ENCODE measurements at places on chromosomes 16 and 17. TPM values are rescaled to one million over a fixed set of nuclear protein-coding genes. Genes with fewer than 3 reads are reported as not detected.
A peak's percentile ranks its signal among the peaks of the same experiment; 100 is the strongest.

DNA sequence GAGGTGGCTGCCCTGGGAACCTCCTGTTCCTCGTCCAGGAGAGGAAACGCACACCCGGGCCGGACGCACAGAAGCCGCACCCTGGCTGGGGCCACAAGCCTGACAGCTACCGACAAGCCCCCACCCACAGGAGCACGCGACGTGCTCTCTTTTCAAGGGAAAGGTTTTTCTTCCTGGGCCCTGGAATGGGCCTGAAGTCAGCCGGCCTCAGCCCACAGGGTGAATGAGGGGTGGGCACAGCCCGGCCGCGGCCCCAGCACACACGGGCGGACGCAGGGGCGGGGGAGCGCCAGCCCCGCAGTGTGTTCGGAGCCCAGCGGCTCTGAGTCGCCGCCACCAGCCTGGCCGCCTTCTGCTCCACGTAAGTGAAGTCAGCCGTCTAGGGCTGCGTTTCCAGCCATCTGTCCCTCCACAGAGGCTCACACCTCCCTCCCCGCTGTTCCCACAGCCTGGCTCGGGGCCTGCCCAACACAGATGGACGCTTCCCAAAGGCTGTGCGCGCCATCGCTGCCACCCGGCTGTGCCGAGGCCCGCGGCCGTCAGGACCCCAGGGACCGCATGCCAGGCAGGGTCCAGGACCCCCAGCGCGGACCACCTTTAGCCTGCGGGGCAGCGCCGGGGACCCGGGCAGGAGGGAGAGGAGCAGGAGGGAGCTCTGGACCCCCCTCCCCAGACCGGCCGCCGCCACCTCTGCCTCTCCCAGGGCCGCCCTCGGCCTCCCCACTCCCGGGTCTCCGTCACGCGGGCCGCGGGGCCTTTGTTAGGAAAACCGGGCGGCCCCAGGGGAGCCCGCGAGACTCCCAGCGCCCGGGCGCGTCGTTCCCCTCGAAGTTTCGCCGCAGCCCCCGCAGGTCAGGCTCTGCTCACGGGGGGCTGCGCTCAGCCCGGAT, 36.8 kb downstream of the CBFA2T3 start:
- no peak for DNase-seq
- no peak overlapping the region for H3K4me3 ChIP-seq
- H3K27me3 ChIP-seq: peaks cover 40% of the 10 kb centered on the region
- H3K36me3 ChIP-seq: no peaks in the 10 kb centered on the region

- peaks cover 45% of the 10 kb centered on the region for H3K36me3 ChIP-seq
- no peak overlapping the region for H3K27ac ChIP-seq
- H3K4me3 ChIP-seq: no peak overlapping the region
- no peaks in the 10 kb centered on the region for H3K27me3 ChIP-seq
- H3K4me1 ChIP-seq: peaks cover 43% of the 10 kb centered on the region
These were observed 12.4 kb upstream of the IL4R start for GRCh38 chr16:27301236-27301861.

DNA sequence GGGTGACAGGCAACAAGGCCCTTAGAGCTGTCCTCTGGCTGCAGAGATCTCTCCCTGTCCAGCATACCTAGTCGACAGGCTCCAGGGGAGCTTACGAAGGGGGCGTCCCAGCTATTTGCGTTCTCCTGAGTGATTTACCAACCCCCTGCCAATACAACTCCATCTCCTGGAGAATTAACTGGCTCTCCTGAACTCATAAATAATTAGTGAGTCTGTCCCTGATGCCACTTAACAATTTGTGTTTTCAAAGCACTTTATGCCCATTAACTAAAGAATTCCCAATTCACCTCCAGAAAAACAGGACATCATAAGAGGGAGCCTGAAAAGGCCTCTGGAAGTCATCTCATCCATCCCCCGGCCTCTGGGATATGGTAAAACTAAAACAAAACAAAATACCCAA, 26.7 kb downstream of the SDK2 start:
- H3K27ac ChIP-seq: no peak overlapping the region
- peaks cover 7% of the 10 kb centered on the region for H3K27me3 ChIP-seq
- H3K36me3 ChIP-seq: no peaks in the 10 kb centered on the region
- no peak for DNase-seq
- H3K4me1 ChIP-seq: no peaks in the 10 kb centered on the region
- H3K4me3 ChIP-seq: no peak overlapping the region

The FBXO39 gene
- 0.11 TPM for total RNA-seq

The EFCAB5 gene
- total RNA-seq: 0.94 TPM

The MCRIP2 gene
- total RNA-seq: 63.1 TPM

GRCh38 chr17:77247048-77247541, 106.3 kb downstream of the SEC14L1 start:
- H3K4me1 ChIP-seq: peaks cover 15% of the 10 kb centered on the region
- peak; percentile 78 for DNase-seq
- H3K4me3 ChIP-seq: peak overlapping the region; percentile 45
- H3K27me3 ChIP-seq: peaks cover 22% of the 10 kb centered on the region

- H3K4me3 ChIP-seq: peak overlapping the region; percentile 34
- H3K36me3 ChIP-seq: peaks cover 44% of the 10 kb centered on the region
- DNase-seq: no peak
These were observed 55.6 kb downstream of the GRB7 start for GRCh38 chr17:39793301-39793872.

DNA sequence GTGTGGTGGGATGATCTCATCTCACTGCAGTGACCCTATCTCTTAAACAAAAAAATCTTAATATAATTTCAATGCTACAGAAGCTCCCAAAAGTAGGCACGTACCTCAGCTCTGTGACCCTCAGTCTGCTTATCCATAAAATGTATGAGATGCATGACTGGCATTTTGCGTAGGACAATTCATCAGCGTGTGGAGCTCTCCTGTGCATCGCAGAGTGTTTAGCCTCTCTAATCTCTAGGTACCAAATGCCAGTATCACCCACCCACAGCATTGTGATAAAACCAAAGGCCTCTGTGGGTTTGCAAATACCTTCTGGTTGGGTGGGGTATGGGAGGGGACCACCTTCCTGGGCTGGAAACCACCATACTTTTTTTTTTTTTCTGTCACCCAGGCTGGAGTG, 19.0 kb upstream of the TUBG2 start:
- no peak overlapping the region for H3K27ac ChIP-seq
- H3K4me3 ChIP-seq: no peak overlapping the region
- no peak for DNase-seq
- H3K36me3 ChIP-seq: no peaks in the 10 kb centered on the region

DNA sequence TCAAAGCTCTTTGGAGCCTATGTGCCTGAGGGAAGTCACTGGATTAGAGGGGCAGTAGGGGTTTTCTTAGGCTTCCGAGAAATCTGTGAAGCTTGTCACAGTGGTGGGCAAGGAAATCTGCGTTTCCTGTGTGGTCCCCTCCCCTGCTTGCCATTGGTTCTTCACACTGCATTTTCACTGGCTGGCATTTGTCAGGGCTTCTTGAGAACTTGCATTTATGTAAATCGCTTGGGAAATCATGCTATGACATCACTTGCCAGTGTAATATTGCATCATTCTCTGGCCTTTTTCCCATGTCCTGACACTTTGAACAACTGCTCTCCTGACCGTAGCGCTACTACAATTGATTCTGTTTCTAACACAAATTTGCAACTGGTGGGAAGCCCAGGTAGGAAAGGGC, 1.8 kb downstream of the CACNG3 start:
- no peaks in the 10 kb centered on the region for H3K36me3 ChIP-seq
- H3K27ac ChIP-seq: no peak overlapping the region
- peaks cover 4% of the 10 kb centered on the region for H3K4me1 ChIP-seq
- H3K27me3 ChIP-seq: peaks cover 42% of the 10 kb centered on the region
- H3K4me3 ChIP-seq: no peak overlapping the region
- no peak for DNase-seq

DNA sequence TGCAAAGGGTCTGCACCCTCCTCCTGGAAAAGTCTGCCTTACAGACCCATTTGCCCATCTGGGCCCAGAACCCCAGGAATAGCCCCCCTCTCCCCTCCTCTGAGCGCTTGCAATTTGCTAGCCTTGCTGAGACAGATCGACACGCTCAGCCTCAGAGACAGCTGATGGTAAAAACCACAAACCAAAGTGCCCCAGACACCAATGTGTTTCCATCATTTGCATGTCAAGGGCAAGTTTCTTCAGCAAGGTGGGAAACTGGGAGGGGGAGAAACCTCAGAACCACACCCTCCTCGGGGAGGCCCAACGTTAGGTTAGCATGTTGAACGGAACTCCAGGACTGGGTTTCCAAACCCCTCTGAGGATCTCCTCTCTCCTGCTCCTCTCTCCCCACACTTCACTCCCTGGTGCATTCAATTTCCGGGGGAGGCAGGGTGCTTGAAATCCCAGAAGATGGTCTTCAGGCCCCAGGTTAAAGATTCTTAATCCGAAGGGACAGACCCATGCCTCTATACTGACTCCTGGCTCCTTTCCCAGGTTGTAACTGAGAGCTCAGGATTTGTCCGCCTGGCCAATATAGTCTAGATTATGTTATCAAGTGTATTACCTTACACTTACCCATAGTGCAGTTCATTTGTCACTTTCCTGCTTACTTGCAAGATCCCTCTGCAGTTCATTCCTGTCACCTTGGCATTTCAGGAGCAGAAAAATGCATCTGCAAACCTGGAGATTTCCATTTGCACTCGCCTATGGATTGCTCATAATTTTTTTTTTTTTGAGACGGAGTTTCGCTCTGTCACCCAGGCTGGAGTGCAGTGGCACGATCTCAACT, 1.3 kb upstream of the CUEDC1 start:
- peaks cover 17% of the 10 kb centered on the region for H3K4me1 ChIP-seq
- H3K36me3 ChIP-seq: no peaks in the 10 kb centered on the region
- peak overlapping the region; percentile 53 for H3K4me3 ChIP-seq
- peaks cover 58% of the 10 kb centered on the region for H3K27me3 ChIP-seq
- peak; percentile 37 for DNase-seq
- H3K27ac ChIP-seq: no peak overlapping the region

GRCh38 chr16:80586476-80586875, 45.7 kb downstream of the DYNLRB2 start:
- H3K4me3 ChIP-seq: no peak overlapping the region
- H3K36me3 ChIP-seq: peaks cover 21% of the 10 kb centered on the region
- peaks cover 68% of the 10 kb centered on the region for H3K4me1 ChIP-seq
- H3K27me3 ChIP-seq: peaks cover 22% of the 10 kb centered on the region
- no peak for DNase-seq
- no peak overlapping the region for H3K27ac ChIP-seq

GRCh38 chr17:77735081-77735565, 223.4 kb upstream of the TNRC6C start:
- no peaks in the 10 kb centered on the region for H3K4me1 ChIP-seq
- H3K27me3 ChIP-seq: peaks cover 30% of the 10 kb centered on the region
- H3K4me3 ChIP-seq: no peak overlapping the region
- no peak for DNase-seq
- no peaks in the 10 kb centered on the region for H3K36me3 ChIP-seq

GRCh38 chr17:48791128-48792032, 25.6 kb downstream of the TTLL6 start:
- no peak overlapping the region for H3K4me3 ChIP-seq
- peak; percentile 13 for DNase-seq
- no peak overlapping the region for H3K27ac ChIP-seq
- H3K36me3 ChIP-seq: no peaks in the 10 kb centered on the region

The ERN1 gene
- 93.4 TPM for total RNA-seq

- H3K27ac ChIP-seq: no peak overlapping the region
- H3K4me1 ChIP-seq: peaks cover 9% of the 10 kb centered on the region
- no peak overlapping the region for H3K4me3 ChIP-seq
- DNase-seq: no peak
These were observed 76.0 kb downstream of the N4BP1 start for GRCh38 chr16:48533931-48534330.

- H3K4me1 ChIP-seq: no peaks in the 10 kb centered on the region
- H3K36me3 ChIP-seq: no peaks in the 10 kb centered on the region
- H3K4me3 ChIP-seq: no peak overlapping the region
- no peak for DNase-seq
These were observed 130.4 kb downstream of the TANC2 start for GRCh38 chr17:63096426-63096825.

- no peaks in the 10 kb centered on the region for H3K27me3 ChIP-seq
- H3K27ac ChIP-seq: no peak overlapping the region
- peaks cover 33% of the 10 kb centered on the region for H3K4me1 ChIP-seq
- H3K36me3 ChIP-seq: peaks cover 61% of the 10 kb centered on the region
- H3K4me3 ChIP-seq: no peak overlapping the region
These were observed 2.6 kb downstream of the ACADVL start for GRCh38 chr17:7222093-7222971.

GRCh38 chr17:76405967-76406647, 21.7 kb downstream of the SPHK1 start:
- H3K36me3 ChIP-seq: peaks cover 26% of the 10 kb centered on the region
- no peak overlapping the region for H3K4me3 ChIP-seq

DNA sequence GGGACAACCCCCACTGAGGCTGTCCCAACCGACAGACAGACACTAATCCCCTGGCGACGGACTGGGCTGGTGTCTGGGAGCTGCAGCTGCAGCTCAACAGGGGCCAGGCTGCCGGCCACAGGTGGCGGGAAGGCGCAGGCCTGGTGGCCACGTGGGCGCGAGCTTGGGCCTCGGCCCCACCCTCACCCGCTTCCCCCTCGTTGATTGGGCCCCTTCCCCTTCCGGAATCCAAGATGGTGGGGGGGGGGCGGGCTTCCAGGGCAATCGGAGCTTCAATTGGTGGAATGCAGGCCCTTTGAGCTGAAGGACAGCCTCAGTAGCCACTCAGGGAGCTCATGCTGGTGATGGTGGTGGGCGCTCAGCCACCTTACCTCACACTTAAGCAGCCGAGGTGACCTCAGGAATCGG, 8.7 kb upstream of the TBX4 start:
- H3K36me3 ChIP-seq: no peaks in the 10 kb centered on the region
- peaks cover 48% of the 10 kb centered on the region for H3K27me3 ChIP-seq
- H3K27ac ChIP-seq: no peak overlapping the region
- no peak for DNase-seq

DNA sequence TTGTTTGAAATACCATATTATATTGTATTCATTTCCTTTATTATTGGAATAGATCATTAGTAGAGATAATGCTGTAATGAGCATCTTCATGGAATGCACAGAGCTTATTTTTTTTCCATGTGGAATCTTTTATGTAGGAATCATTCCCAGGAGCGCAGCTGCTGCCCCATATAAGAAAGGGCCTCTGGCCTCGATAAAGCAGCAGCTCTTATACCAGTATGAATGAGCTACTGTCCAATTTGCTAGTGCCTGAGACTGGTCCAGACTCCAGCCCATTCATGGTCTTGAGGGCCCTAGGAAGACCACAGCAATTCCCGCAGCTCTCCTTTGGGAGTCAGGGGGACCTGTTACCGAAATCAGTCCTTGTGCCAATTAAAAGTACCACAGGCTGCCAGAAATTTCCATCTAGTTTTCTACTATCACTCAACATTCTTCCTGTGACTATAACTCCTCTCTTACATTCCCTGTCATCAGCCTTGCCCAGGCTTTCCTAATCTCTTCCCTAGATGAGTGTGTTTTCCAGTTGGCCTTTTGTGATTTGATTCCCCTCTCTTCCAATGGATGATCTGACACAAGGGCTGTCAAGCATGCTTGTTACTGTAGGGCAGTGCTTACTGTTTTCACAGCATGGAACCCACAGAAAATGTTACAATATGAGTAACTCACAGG, 1.9 kb downstream of the ZNF843 start:
- H3K4me1 ChIP-seq: peaks cover 25% of the 10 kb centered on the region
- no peaks in the 10 kb centered on the region for H3K36me3 ChIP-seq
- no peaks in the 10 kb centered on the region for H3K27me3 ChIP-seq
- DNase-seq: no peak

- no peaks in the 10 kb centered on the region for H3K36me3 ChIP-seq
- no peak for DNase-seq
- peaks cover 48% of the 10 kb centered on the region for H3K4me1 ChIP-seq
- H3K27ac ChIP-seq: peak overlapping the region; percentile 96
- no peaks in the 10 kb centered on the region for H3K27me3 ChIP-seq
These were observed 28.2 kb downstream of the LAT start for GRCh38 chr16:29012913-29013553.
